ENCODE measurements at places on chromosomes 4 and X. TPM values are rescaled to one million over a fixed set of nuclear protein-coding genes. Genes with fewer than 3 reads are reported as not detected.
A peak's percentile ranks its signal among the peaks of the same experiment; 100 is the strongest.

DNA sequence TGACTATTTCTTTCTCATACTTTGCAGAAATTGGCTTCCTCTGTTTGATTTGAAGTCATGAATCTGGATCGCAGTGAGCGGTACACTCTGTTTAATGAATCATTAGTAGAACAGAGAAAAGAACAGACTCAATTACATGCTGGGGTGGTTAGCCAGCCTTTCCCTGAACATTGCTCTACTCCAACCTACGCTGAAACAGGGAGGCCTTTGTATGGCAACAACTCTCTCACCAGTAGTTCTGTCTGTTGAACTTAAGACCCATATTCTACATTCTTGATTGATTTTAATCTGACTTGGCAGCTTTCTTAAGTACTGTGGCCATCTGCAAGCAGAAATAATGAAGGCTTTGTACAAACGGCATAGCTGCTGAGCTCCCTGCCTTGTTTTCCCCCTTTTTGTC lies 19.0 kb upstream of the AP1S2 start:
- no peak for DNase-seq

- DNase-seq, result no peak
These were observed 83.1 kb downstream of the GRIA3 start for GRCh38 chrX:123267220-123267619.

- DNase-seq, result no peak
These were observed 16.5 kb downstream of the TMPRSS11E start for GRCh38 chr4:68463796-68464195.

GRCh38 chr4:35175894-35176293 lies 1068.4 kb downstream of the ARAP2 start:
- no peak for DNase-seq

DNA sequence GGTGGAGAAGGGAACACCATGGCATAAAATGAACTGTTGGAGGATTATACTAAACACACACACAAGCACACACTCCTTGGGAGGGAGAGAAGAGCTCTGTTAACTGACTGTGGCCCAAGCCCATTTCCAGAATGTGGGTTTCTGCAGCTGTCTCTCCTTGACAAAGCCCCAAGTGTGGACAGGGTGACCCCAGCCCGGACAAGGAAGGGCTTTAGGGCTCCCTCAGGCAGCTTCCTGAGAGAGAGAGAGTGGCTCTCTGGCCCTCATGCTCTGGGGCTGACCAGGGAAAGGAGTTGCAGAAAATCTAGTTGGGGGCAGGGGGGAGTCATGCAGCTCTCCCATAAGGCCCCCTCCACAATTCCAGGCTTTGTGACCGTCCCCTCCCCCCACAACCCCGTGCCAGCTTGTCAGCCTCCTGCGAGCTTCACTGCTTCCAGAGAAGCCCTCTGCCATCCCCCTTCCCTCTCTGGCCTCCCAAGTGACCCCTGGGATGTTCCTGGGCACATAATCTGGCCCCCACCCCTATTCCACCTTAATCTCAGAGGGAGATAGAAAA lies 590 bp downstream of the ARHGEF9 start:
- no peak for DNase-seq

GRCh38 chrX:78378476-78379115 lies 51.2 kb upstream of the CYSLTR1 start:
- no peak for DNase-seq

- DNase-seq, result no peak
These were observed 50.2 kb upstream of the SLC7A11 start for GRCh38 chr4:138292321-138292720.

Gene SMIM10
- total RNA-seq, result 0.53 TPM

- DNase-seq, result no peak
These were observed 41.9 kb upstream of the FAM47B start for GRCh38 chrX:34900691-34901090.

Gene ADGRG4
- not detected for total RNA-seq

- DNase-seq, result no peak
These were observed 552 bp downstream of the ZDHHC9 start for GRCh38 chrX:129843209-129843458.

- no peak for DNase-seq
These were observed 10.2 kb upstream of the TMEM156 start for GRCh38 chr4:39042366-39042765.

Gene CXCL1
- total RNA-seq, result not detected

- no peak for DNase-seq
These were observed 212.3 kb upstream of the BCOR start for GRCh38 chrX:40310016-40310415.

Gene GUCY1A1
- total RNA-seq, result 0.30 TPM

GRCh38 chrX:7240929-7241328 lies 93.0 kb upstream of the PUDP start:
- no peak for DNase-seq

Gene DIPK2B
- total RNA-seq, result 0.08 TPM

Gene ATP2B3
- total RNA-seq, result not detected

Gene ZNF630
- total RNA-seq, result 0.42 TPM

DNA sequence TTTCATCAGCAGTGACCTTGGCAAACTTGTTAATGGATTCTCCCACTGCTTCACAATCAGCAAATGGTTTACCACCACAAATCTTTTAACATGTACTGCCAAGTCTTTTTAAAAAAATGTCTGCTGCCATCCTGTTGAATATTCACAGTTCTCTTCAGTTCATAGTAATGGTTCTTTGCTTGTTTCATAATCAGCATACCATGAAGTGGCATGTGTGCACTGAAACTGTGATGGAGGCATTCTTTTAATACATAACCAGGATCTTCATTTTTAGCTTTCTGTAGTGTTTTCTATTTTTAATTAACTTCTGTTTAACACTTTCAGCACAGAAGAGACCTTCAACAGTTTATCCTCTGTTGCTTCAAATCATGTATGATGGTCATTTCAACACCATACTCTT lies 230.1 kb upstream of the ARSJ start:
- no peak for DNase-seq

DNA sequence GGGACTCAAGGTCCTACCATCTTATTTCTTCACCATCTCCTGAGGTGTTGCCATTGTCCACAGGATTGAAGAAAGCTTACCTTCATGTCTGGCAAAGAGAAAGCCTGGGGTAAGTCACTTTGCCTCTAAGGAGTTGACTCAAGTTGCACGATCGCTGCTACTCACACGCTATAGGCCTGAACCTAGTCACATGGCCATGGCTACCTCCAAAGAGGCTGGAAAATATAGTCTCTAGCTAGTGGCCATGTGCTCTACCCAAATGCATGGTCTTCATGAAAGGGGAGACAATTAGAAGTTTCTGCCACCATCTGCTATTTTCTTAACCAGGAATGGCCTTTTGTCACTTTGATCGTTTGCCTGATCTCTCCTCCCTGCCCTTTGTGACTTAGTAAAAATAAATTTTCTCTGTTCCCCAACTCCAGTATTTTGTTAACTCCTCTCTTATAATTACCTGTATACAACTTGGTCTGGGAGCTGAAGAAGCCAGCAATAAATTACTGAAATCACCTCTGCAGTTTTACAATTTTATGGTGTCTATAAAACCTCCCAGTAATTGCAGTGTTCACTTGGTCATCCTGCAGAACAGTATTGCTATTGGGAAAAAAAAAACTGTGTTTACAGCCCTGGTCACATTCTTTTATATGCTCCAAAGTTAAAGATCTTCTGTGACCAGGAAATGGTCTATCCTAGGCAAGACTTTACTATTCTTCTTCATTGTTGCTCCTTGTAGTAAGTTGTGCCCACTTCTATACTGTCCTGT lies 126.7 kb upstream of the TSPAN5 start:
- no peak for DNase-seq

Gene ATP6AP2
- total RNA-seq, result 49.2 TPM

GRCh38 chr4:5784960-5785611 lies 74.1 kb downstream of the EVC start:
- no peak for DNase-seq

DNA sequence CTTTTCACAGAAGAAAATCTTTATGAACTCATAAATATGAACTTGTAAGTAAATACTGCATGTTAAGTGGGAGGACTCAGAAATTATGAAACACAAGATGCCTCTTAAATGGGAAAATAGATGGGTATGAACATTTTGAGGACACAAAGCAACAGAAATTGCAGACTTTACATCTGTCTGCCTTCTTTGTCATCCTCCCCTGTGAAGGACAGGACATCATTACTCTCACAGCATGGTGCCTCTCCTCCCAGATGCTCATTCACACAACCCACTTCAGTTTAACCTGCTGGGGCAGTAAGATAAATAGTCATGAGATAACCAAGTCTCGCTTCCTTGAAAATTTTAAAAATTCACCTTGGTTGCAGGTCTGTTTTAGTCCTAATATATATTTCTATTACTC lies 144.5 kb downstream of the APBB2 start:
- DNase-seq, result no peak

Gene XAGE1A
- total RNA-seq, result not detected

GRCh38 chrX:50471390-50471789 lies 765 bp upstream of the DGKK start:
- DNase-seq, result no peak

DNA sequence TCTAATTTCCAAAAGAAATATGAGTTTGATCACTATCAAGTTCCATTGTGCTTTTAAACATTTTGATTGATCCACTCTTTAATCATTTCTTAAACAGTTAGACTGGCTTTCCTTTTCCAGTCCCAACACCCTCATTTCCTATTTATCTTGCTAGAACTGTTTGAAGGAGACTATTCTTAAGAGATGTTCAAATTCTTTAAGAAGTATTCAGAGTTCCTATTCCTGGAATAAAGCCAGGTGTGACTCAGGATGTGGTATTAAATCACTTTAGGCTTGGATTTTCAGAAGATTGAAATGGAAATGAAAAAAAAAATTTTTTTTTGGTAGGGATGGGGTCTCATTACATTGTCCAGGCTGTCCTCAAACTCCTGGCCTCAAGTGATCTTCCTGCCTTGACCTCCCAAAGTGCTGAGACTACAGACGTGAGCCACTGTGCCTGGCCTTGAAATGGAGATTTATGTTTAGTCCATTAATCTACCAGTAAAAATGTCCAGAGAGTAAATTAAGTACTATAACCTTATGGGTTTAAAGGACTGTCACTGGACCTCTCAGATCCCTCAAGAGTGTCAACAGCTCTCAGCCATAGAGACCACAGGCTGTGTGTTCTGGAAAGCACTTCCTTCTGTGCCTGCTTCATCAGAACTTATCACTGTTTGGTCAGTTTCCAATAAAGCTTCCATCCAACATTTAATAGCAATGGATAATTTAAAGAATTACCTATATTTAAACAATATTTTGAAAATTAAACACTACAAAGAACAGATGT lies 90.7 kb downstream of the CDS1 start:
- no peak for DNase-seq

GRCh38 chrX:132956421-132957210 lies 1.8 kb downstream of the HS6ST2 start:
- DNase-seq, result no peak

Gene UGT2B10
- not detected for total RNA-seq

Gene TBC1D8B
- 0.61 TPM for total RNA-seq

GRCh38 chrX:129726307-129727111 lies 12.3 kb upstream of the XPNPEP2 start:
- peak; percentile 23 for DNase-seq

DNA sequence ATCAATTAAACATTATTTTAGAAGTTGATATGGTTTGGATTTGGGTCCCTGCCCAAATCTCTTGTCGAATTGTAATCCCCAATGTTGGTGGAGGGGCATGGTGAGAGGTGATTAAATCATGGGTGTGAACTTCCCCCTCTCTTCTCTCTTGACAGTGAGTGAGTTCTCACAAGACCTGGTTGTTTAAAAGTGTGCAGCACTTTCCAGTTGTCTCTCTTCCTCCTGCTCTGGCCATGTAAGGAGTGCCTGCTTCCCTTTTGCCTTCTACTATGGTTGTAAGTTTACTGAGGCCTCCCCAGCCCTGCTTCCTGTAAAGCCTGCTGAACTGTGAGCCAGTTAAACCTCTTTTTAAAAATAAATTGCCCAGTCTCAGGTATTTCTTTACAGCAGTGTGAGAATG lies 141.4 kb downstream of the GALNTL6 start:
- no peak for DNase-seq

- no peak for DNase-seq
These were observed 156.1 kb downstream of the STPG2 start for GRCh38 chr4:97987019-97987648.

- DNase-seq, result no peak
These were observed 79.6 kb downstream of the CCKAR start for GRCh38 chr4:26410385-26411293.

Gene CT47B1
- total RNA-seq, result not detected

Gene MAGEH1
- 17.0 TPM for total RNA-seq

GRCh38 chr4:14920237-14920636 lies 82.0 kb upstream of the CPEB2 start:
- no peak for DNase-seq

DNA sequence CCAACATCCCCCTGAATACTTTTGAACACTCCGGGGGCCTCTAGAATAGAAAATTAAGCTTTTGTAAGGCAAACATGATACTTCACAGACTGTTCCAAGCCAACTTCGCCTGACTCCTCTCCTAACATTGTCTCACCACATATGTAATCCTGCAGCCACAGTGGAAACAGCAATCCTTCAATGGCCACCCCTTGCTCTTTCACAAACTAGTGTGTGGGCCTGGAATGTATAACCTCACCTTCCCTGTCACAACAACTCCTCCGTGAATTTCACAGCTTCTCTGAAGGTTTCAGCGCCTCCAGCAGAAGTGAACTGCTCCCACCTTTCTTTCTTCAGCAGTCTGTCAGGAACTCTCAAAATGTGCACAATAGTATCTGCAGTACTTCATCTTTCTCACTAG lies 185.1 kb downstream of the ADGRL3 start:
- no peak for DNase-seq

DNA sequence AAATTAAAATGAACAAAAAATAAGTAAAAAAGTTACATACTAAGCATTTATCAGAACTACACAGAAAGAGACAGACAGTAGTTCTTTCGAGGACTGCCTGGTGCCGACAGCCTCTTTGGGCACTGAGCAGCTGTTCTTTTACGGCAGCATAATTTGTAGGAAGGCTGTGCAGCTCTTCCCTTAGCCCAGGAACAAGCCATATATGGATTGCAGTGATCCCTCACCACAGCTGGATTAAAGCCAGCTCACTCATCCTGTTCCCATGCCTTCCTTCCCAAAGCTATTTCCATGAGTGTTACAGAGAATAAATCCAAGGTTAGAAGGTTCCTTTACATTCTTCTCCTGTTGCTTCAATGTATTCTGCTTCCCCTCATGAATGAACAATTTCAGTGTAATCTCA lies 71.7 kb downstream of the DDX60L start:
- no peak for DNase-seq

DNA sequence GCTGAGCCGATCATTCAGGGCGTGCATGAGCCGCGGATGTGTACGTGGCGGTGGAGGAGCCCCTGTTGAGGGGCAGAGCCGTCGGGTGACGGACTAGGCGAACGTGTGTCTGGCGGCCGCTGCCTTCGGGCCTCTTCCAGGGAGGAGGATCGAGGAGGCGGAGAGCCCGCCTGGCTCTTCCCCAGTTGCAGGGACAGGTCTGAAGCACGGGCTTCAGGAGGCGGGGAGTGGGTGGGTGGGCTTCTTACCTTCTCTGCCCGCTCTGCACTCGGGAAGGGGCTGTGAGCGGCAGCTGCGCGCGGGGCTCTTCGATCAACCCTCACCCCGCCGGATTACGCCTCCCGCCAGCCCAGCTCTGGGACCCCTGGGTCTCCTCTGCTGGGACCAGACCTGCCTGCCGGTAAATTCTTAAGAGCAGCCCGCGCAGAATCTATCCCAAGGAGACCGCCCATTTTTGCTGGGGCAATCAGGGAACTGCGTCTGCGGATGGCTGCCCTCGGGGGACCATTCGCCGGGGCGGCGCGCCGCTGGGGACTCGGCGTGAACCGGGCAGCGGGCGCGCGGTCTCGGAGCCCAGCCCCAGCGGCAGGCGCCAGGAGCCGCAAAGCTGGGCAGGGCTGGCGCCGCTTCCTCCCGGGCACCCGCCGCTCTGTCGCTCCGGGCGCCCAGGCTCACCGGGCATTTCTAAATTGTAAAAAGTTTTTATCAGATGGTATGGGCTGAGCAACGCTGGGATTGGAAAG lies 4.9 kb downstream of the PLAC8 start:
- peak; percentile 16 for DNase-seq

Gene HSFX4
- not detected for total RNA-seq

Gene MAMLD1
- 6.1 TPM for total RNA-seq

Data from activated T-cell treated with anti-CD3 and anti-CD28 coated beads, Interleukin-2, amount 50 U/mL, for 4 hours (primary cell).